ENCODE measurements at places on chromosomes 12 and 14.

DNA sequence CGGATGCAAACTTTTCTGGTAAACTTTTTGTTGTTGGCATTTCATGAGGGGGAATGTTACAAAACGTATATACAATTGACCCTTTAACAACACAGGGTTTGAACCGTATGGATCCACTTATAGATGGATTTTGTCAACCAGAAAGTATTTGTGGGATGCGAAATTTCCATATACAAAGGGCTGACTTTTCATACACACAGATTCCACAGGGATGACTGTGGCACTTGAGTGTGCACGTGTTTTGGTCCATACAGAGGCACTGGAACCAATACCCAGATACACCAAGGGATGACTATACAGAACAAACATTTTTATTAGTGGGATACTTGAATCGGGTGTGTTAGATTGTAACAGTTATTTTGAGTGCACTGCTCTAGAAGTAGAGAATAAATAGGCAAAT, 29.8 kb upstream of the CCT2 start:
- peak; percentile 98 for DNase-seq

DNA sequence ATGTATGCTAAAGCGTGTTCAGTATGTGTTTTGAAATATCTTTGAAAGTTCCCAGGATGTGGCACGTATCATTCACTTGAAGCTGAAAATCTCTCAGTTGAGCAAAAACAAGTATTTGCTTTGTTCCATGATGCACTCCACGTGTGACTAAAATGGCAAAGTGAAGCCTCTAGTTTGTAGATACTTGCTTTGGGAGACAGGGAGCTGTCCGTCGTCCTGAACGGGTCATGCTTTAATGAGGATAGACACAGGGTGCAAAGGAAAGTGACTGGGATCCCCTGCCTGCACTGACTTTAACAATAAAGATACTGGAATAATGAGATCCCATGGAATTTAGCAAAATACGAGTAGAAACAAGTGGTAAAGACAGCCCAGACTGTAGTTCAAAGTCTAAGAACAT, 991.4 kb downstream of the NRXN3 start:
- peak; percentile 48 for DNase-seq

DNA sequence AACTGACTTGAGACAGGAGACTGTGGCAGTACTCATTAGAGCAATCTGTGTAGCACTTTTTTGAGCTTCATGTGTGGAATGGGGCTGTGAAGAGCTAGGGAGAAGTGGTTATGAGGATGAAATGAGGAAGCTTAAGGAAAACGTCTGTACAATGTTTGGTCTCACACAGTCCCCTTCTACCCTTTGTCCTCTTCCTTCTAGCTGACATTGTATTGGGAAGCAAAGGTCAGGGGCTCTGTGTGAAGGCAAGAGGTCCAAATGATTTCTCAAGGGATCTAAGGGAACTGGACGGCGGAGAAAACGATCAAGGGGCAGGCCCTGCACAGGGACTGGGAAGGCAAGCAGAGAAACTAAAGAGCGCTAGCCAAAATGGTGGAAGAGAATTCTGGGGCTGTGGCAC, 13.1 kb upstream of the CIPC start:
- no peak for DNase-seq

DNA sequence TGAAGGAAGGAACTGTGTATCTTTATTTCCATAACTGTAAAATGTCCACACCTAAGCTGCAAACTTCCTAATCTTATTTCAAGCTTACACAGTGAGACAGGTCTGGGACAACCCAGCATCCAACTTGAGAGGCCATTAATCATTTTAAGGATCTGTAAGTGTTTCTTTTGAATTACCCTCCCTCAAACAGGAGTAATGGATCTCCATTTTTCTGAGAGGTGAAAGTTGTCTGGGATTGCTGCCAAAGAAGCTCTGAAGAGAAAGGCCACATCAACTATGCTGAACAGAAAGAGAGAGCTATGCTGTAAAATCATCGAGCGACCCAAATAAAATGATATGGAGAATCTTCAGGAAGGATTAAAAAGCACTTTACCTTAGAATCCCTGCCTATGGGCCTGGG, 131.7 kb upstream of the CPNE8 start:
- DNase-seq = no peak

DNA sequence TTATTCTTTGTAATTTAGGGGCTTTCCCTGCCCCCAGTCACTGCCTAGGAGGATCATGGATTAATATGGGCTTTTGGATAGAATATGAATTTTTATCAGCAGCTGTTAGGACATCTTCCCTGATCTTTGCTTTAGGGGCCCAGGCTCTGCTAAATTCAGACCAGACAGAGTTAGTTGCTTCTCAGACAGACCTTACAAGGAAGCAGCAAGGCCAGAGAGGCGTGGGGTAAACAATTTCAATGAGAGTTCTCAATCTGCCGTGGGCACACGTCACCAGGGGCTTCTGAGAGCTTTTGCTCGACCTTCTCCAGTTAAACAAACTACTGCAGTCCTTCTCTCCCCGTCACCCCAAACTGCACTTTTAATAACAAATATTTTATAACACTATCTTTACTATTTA, 27.7 kb downstream of the FGF6 start:
- no peak for DNase-seq

- DNase-seq = no peak
These were observed 29.3 kb downstream of the ETV6 start for GRCh38 chr12:11678781-11679180.

DNA sequence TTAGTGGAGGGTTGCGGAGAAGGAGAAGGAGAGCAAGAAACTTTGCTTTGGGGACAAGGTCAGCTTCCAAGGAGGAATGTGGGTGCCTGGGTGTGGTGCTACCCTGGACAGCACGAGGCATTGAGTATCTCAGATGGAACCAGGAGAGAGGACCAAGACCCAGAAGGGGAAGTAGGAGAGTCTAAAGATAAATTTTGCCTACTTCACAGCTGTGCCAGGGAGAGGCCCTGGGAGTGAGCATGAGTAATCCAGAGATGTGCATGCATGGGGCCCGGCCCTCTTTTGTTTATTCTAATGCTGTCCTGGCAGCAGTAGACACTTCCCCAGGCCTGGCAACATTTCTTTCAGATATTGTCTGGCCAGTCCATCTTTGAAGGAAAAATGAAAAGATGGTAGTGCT, 49.5 kb upstream of the GNPNAT1 start:
- no peak for DNase-seq

DNA sequence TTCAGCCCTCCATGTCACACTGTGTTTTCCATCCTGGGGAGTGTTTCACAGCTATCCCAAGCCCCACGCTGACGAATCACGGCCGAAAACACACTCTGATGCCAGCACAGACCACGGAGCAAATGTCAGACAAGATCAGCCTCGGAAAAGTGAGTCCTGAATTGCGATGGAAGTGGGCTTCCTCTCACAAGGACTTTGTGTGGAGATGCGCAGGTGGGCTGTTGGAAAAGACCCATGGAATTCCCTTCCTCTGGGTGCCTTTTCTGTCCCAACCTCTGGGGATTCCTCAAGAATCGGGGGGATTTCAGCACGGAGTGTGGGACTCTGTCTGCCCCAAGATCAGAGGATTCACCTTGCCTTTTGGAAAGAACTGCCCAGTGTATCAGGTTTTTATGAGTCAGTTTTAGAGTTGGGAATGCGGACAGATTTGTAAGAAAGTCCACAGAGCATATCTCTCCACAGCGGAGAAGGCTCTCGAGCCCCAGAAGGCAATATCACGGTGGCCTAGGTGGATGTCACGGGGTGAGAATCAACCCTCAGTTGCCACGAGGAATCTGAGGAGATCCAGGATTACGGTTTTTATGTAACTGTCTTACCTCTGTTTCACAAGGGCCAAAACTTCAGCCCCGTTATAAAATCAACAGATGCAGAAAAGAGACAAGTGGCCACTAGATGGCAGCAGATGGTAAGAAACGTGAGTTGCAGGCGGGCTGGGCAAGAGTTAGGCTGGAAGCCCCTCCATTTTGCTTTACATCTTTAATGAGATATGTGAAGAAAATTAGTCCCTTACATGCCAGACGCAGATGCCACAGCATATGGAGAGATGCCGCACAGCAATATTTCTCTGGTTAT, 201.9 kb downstream of the DAD1 start:
- DNase-seq = peak; percentile 85

DNA sequence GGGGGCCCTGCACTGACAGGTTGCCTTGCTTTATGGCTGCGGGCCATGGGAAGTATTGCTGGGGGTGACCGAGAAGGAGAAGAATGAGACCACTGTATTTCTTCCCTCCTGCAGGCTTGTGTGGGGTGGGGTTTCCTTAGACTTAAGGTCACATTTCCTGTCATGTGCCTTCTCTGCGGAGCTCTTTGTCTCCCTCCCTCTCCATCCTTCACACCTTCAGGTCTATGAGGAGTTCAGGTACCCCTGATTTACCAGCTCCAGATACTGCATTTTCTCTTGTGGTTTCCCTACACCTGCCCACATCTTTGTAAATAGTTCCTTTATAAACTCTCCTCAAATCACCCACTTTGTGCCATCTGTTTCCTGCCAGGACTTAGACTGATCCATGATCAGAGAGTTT, 3.6 kb downstream of the FNTB start:
- no peak for DNase-seq

DNA sequence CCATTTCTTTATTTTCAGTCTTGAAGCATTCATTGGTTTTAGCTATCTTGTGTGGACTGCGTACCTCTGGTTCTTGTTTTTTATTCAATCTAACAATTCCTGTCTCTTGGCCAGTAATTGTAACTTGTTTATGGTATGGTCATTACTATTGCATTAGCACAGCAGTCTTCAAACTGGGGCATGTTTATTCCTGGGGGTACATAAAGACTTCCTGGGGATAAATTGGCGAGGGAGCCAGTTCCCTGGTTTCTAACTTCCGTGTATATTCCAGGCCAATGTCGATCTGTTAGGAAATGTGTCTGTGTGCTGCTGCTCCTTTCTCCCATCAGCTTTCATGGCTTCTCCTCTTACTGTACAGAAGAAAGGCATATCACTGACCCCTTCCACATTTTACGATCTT, 13.7 kb upstream of the EVL start:
- DNase-seq = no peak

- no peak for DNase-seq
These were observed 34.9 kb downstream of the GPHB5 start for GRCh38 chr14:63283884-63284248.

DNA sequence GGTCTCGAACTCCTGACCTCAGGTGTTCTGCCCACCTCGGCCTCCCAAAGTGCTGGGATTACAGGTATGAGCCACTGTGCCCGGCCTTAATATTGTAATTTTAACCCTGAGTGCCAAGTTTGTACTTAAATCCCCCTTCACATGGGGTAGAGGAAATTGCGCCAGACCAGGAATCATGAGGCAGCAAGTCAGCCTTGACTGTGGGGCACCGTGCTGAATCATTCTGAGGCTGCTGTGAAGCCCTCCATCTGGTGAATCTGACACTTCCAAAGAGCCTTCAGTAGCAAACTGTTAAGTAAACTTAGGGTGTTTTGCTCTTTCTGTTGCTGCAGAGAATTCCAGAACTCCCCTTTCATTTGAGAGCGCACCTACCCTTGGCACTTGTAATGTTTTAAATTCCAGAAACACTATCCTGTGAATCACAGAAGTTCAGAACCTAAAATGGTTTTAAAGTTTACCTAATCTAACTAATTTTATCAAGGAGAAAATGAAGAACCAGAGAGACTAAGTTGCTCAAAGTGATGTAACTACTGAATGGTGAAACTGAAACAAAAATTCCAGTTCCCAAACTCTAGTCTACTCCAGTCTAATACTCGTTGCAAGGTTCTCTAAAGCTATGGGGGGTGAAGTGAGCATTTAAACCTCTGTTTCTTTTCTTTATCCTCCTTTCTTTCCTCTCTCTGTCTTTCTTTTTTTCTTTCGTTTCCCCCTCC, 7.5 kb downstream of the HEBP1 start:
- peak; percentile 88 for DNase-seq

GRCh38 chr12:64187794-64188193, 34.3 kb downstream of the KICS2 start:
- no peak for DNase-seq

DNA sequence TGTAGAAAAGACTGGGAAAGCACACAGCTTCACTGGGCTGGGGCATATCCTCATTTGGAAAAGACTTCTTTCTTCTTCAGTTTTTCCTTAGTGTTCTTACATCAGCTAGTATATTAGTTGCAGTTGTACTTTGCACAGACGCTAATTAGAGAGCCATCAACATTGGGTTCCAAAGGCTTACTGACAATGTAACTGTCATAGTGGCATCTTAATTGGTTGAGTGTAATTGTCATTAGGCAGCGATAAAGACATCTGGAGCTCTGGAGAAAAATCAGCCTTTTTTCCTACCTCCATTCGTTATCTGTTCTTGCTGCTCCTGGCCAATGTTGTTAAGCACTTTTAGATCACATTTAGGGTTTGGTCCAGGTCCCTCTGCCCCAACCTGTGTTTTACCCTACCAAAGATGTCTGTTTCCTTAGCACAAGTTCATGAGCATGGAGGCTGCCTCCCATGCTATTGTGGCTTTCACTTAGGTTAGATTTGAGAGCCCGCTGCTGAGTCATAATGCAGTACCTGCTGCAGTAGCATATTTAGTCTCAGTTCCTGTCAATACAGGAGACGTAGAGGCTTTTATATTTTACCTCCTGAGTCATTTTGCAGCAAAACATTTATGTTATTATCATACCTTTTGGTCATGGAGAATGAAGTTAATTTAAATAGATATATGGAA, 49.2 kb downstream of the FBXW8 start:
- no peak for DNase-seq

- DNase-seq = no peak
These were observed 64.5 kb downstream of the FOXG1 start for GRCh38 chr14:28831126-28831525.

DNA sequence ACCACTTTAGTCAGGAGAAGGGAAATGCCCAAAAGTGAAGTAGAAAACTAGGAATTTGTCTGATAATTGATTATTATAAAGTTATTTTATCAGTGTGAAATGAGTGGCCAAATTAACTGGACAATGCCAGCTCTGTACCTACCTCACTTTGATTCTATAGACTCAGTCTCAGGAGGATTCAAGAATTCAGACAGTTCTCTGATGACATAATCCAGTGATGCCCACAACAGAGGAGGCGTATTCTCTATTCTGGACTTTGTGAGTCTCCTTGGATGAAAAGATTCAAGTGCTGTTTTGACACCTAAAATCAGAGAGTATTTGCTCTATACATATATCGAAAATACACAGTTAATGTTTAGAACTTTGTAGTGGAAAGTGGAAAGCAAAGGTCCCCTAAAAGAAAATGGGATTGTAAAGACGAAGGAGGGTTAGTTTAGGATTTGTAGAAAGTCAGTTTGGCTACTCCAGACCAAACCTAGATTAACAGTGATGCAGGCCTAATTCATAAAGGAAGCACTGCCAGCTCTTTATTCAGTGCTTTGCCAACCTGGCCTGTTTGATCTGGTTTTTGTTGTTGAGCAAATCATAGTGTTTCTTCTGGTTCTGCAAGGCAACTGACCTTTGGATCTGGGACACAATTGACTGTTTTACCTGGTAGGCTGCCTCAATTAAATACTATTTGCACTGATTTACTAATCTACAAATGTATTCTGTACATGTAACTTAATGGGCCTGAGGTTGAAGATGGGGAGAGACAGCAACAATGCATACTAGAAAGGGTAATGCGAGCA, 67.4 kb downstream of the DAD1 start:
- no peak for DNase-seq
